Posterior cingulate gyrus (tissue), 11 donors: ENCODE measurements at places on chromosomes 7 and 10.

- no peak for DNase-seq
Measured at GRCh38 chr7:34365011-34365410, 293.0 kb upstream of the NPSR1 start.

DNA sequence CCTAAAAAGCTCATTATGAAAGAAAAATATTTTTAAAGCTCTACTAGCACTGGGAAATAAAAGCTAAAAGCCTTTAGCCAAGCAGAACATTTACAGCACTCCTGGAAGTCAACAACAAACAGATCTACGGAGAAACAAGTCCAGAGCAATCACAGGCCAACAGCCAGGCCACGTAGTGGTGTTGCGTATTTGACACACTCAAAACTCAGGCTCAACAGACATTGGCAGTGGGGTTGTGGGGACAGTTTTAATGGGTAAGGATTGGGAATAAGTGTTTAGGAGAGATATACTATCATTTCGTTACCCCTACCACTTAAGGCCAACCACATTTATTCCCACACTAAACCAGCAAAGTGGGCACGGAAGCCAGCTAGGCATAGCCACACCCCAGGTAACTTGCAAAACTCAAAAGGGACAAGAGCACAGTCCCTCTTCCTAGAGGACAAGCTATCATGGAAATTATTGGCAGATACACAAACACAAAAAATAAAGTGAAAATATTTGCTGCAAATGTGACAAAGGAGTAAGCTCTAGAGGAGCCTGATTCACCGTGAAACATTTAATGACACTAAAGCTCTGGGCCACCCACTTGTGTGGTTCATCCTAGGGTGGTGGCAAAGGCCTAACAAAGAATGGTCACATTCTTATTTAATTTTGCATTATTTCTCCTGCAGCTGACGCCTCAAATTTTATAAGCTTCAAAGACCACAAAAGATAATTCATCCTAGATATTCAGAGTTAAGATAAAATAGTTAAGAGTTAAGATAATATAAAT lies 498.2 kb downstream of the TNS3 start:
- DNase-seq: no peak

DNA sequence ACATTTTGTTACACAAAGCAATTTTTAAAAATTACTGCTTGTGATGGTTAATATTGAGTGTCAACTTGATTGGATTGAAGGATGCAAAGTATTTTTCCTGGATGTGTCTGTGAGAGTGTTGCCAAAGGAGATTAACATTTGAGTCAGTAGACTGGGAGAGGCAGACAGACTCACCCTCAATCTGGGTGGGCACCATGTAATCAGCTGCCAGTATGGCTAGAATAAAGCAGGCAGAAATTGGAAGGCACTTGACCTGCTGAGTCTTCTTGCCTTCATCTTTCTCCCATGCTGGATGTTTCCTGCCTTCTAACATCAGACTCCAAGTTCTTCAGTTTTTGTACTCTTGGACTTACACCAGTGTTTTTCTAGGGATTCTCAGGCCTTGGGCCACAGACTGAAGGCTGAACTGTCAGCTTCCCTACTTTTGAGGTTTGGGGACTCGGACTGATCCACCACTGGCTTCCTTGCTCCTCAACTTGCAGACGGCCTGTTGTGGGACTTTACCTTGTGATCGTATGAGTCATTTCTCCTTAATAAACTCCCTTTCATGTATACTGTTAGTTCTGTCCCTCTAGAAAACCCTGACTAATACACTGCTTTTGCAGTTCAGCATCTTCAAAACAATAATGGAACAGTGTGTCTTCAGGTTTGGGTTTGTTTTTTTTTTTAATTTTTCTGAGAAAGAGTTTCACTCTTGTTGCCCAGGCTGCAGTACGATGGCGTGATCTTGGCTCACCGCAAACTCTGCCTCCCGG lies 244.1 kb upstream of the SEMA3C start:
- no peak for DNase-seq

DNA sequence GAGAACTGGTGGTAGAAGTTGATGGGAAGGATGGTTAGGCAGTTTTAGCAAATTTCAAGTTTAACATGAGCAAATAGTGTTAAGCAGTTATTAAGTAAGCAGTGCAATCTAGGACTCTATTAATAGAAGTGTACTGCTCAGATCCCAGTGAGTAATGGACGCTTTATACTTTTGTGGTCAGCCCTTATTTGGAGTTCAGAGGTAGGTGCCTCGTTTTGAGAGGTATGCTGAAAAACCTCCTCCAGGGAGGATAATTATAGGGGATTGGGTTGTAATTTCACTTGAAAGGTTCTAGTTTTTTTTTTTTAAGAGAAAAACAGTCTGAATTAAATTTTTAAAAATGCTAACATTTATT lies 33.5 kb upstream of the CCDC7 start:
- DNase-seq: no peak

DNA sequence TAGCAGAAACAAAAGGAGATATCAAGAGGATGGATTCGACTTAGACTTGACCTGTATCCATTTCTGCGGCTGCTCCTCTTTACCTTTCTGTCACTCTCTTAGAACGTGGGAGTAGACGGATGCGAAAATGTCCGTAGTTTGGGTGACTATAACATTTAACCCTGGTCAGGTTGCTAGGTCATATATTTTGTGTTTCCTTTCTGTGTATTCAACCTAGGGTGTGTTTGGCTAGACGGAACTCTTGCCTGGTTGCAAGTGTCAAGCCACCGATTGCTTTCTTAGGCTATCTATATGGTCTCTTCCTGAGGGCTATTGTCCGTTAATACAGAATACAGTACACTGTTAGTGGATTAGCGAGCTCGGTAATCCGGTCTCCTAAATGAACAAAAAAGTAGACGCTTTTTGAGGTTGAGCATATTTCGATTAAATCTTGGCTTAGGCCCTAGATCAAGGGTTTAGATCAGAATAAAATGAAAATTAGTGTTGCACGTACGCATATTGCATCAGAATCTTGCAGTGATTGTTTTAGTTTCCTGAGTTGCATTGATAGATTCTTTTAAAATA lies 1.2 kb downstream of the PTEN start:
- no peak for DNase-seq
